HT-29 (cell line): ENCODE measurements at places on chromosomes 2 and 18.

DNA sequence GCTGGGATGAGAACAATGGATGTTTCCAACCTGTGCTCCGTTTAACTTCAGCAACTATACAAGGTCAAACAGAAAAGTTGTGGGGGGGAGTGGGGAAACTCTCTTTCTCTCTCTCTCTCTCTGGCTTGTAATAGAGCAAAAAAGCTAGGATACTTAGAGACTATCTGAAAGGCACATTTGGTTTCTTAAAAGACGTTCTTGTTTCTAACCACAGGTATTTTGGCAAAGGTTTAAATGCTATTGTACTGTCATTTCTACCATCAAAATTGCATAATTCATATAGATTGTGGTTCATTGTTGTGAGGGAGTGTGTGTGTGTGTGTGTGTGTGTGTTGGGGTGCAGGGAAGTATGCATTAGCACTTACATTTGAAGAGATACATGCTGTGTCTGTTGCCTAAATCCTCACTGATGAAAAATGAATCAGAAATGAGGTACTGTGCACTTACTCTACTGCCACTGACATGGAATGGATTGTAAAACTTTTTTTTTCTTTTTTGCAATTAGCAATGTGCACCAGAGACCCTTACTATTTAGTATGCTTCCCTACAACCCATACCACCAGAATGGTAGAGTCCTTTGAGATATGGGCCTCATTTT, 841.0 kb upstream of the PIK3C3 start:
- no peak for DNase-seq

- no peak for DNase-seq
Observed at GRCh38 chr18:46756559-46757201, at the start of gene ST8SIA5. Gene ST8SIA5 (minus strand): TSS chr18:46757053. CDS start chr18:46756508, 545 bp downstream.

GRCh38 chr18:54327818-54328217, 29.8 kb downstream of the STARD6 start:
- no peak for DNase-seq

GRCh38 chr2:121454549-121455090, 76.1 kb upstream of the RNU4ATAC start:
- no peak for DNase-seq

- no peak for DNase-seq
Observed at GRCh38 chr2:75582840-75583239, 22.1 kb upstream of the EVA1A start.

DNA sequence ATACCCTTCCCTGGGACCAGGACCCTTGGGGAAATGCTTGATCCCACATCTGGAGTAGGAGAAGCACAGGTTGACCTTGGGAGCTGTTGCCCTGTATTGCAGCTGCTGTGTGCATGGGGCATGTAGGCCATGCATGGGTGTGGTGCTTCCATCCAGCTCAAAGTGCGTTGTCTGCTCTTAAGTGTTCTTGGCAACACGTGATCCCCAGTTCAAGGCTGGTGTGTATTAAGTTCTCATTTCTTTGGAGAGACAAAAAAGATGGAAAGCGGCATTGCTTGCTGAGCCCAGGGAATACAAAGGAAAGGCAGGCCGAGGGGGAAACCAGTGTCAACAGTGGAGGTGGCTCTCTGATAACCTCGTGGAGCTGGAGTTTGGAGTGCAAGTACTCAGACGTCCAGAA, 110.7 kb downstream of the RTP5 start:
- DNase-seq: no peak

GRCh38 chr18:9941103-9941502, 27.3 kb downstream of the VAPA start:
- no peak for DNase-seq

GRCh38 chr18:70172225-70172624, 33.3 kb downstream of the RTTN start:
- DNase-seq: no peak

DNA sequence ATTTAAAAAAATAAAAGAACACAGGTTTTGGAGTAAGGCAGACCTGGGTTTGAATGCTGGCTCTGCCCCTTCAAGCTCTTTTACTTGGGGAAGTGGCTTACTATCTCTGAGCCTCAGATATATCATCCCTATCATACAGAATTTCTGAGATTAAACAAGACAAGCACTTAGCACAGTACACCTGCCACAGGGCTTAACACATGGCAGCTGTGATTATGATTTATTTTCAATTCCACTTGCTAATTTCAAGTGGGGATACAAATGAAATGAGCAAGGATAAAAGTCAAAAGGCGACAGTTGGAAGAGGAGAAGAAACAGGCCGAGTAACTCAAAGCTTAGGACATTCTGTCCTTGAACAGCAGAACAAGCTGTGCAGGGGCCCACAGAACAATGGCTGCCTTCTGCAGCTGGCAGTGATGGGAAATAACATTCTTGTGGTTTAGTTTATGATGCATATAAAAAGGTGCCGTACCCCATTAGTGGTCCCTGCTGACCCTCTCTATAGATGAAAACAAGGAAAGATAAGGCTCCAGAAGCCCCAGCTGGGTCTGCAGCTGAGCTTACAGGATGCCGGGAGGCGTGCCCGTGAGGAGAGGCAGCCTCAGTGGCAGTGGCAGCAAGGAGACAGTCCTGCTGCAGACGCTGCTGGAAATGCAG, 45.3 kb downstream of the KIF3C start:
- DNase-seq: peak; percentile 11

DNA sequence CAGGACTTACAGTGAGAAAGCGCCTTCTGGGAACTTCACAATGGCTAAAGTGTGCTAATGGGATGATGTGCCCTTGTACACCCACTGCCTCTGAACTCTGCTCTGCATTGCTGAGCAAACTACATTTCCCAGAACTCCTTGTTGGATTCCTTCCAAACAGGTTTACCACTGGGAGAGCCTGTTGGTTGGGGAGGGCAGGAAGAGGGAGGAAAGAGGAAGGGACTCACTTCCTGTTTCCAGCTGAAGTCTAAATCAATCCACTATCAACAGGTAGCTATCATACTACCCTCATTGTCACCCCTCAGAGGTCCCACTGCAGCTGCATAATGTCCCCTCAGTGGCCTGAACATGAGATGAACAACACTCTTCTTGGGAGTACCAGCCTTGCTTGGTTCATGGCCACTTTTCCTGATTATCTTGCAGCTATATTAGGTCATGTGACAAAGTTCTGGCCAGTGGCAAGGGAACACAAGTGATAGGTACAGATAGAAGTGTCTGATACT, 109.7 kb downstream of the MSH2 start:
- peak; percentile 67 for DNase-seq

DNA sequence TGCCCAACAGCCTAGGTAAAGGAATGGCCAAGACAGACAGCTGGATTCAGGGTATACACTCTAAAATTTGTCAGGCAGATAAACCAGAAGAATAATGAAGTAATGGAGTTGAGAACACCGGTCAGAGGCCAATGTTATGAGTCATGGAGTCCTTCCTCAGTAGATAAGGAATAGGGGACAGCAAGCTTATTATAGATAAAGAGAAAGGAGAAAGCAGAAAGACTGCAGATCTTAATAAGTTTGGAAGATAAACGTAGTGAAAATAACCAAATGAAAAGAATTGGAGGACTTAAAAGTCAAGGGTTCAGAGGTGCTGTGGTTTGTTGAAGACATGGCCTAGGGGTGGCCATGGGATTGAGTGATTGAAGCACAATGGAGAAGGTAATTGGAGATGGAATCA, 63.5 kb upstream of the NFE2L2 start:
- DNase-seq: peak; percentile 16

GRCh38 chr2:214807653-214808052, 1.8 kb downstream of the BARD1 start:
- DNase-seq: peak; percentile 23

GRCh38 chr2:74002505-74003421, 18.1 kb downstream of the TET3 start:
- DNase-seq: peak; percentile 74

DNA sequence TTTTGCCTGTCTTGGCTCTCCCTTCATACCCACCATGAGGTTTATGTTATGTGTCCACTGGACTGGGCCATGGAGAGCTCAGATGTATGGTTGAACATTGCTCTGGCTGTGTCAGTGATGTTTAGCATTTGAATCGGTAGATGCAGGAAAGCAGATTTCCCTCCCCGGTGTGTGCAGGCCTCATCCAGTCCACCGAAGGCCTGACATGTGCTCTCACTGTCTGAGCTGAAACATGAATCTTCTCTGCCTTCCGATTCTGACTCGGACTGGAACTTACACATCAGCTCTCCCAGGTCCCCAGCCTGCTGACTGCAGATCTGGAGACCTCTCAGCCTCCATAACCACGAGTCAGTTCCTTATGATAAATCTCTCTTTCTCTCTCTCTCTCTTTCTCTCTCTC, 72.4 kb upstream of the SLC66A3 start:
- DNase-seq: no peak

DNA sequence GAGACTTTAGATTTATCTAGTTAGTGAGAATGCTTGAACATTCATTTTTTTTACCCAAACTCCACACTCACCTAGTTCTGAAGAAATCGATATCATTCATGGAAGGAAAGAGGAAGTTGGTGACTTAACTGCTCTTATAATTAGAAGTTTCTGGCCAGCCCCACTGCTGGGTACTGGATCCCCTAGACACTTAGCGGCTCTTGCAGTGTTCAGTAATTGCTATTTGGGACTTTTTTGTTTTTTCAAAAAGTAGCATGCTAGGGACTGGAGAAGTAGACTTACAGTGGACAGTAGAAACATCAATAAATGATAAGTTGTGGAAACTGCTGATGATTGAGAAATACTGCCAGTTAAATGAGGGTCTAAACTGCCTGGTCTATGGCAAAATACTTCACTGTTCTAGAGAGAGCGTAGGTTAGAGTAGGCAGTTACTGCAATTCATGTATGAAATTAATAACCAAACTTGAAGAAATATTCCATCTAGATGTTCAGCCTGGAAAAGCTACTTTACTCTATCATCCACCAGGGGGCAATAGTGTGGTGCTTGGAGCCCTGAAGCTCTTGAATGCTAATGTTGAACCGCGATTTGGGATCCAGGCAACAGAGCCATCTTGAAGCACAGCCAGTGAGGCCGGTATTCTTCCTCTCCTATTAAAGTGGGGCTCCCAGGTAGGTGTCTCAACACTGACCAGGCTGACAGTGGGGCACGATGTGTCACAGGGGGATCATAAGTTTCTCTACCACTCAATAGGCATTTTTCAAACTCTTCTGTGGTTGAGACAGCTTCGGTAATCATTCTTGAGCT, 146.1 kb upstream of the SESTD1 start:
- DNase-seq: peak; percentile 80

GRCh38 chr2:136129601-136130000, 11.7 kb upstream of the CXCR4 start:
- no peak for DNase-seq

- no peak for DNase-seq
Observed at GRCh38 chr2:221123396-221123795, 448.7 kb downstream of the EPHA4 start.

- DNase-seq: peak; percentile 71
Observed at GRCh38 chr2:177169810-177170514, 42.6 kb upstream of the HNRNPA3 start.

- no peak for DNase-seq
Observed at GRCh38 chr2:52539026-52539970, 1228.3 kb upstream of the CHAC2 start.

DNA sequence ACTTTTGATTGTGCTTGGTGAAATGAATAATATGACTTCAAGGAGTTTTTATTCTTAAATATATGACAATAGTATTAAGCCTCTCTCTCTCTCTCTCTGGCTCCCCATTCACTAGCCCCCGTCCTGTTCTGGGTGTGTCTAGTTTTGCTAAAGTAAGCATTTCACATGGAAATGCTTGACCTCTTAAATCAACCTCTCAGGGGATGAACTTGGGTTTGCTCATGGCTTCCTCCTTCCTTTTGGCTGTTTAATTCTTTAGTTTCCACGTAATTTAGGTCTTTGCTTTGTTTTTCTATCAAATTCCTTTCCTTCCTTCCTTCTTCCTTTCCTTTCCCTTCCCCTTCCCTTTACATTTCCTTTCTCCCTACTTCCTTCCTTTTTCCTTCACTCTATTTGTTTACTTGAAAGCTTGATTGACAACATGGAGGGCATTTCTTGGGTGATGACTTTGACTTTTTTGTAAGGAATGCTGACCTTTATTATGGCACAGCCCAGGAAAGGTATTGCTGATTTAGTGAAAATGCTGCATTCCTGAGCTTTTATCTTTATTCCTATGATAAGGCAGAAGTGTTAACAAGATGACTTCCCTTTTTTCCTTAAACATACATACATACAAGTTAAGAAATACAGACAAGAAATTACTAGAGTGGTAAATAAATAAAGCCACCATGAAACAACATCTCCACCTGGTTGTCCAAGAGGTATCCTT, 3.6 kb downstream of the DPP4 start:
- DNase-seq: no peak

DNA sequence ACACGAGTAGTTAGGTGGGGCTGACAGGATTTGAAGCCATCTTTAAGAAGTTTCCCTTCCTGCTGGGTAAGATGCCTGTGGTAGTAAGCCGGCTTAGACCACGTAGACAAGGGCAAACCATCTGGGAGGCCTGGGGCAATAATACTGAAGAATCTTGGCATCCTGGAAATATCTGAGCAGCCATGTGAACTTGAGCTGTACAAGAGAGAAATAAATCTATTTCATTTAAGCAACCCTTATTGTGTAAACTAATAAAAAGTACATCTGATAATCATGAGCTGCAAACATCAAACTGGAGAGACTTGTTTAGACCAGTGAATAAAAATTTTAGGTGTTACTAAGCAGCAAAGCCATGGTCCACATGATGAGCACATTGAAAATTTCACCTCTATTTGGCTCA, 11.4 kb upstream of the CETN1 start:
- DNase-seq: no peak

DNA sequence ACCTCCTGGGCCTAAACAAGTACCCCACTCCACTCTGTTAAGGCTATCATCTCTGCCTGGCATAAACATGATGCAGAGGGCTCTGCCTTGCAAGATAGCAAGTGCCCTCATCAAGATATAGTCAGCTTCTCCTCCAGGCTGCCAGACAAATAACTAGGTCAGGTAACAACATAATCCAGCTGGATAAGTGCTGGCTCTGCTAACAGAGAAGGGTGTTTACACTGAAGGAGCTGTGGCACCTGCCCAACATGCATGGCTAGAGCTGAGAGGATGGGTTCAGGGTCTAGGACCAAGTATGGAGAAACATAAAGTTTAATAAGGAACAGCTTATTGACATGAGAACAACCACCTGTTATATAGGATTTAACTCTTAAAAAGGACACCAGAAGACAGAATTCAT, 42.8 kb downstream of the DLGAP1 start:
- no peak for DNase-seq

- DNase-seq: no peak
Observed at GRCh38 chr18:65752625-65753325, 2.0 kb downstream of the CDH7 start.

DNA sequence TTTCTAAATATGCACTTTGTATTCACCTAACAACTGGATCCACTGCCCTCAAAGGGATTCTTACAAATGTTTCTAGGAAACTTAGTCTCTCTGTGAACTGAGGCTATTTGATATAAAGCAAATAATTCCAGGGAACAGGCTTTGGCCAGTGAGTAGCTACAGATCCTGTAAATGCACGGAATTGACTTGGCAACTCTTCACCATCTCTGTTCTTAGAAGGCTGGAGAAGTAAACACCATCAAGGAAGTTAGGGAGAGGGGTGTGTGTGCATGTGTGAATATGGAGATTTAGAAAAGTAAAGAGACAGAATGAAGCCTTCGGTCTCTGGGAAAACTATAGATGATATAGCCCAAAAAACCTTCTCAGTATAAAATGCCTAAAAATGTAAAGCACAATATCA, 10.7 kb downstream of the CIDEA start:
- DNase-seq: no peak

GRCh38 chr2:152278526-152278925, 56.4 kb upstream of the FMNL2 start:
- DNase-seq: no peak
